ENCODE measurements at places on chromosomes 2 and 18.

DNA sequence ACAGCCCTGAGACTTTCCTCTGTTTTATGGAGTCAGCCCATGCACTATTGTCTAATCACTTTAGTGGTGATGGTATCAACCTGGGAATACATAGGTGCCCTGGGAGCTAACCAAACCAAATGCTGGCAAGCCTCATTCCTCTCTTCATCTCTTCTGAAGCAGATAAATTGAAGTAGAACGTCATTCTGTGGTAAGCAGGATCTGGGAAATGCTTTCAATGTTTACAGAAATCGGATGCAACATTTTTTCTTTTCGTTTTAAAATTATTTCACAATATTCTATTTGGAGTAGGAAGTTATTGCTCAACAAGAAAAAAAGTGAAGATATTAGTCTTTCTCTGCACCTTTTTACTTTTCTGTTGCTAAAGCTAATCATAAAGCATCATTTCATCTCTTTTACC is 114.2 kb downstream of the RBMS1 start:
- DNase-seq = no peak

DNA sequence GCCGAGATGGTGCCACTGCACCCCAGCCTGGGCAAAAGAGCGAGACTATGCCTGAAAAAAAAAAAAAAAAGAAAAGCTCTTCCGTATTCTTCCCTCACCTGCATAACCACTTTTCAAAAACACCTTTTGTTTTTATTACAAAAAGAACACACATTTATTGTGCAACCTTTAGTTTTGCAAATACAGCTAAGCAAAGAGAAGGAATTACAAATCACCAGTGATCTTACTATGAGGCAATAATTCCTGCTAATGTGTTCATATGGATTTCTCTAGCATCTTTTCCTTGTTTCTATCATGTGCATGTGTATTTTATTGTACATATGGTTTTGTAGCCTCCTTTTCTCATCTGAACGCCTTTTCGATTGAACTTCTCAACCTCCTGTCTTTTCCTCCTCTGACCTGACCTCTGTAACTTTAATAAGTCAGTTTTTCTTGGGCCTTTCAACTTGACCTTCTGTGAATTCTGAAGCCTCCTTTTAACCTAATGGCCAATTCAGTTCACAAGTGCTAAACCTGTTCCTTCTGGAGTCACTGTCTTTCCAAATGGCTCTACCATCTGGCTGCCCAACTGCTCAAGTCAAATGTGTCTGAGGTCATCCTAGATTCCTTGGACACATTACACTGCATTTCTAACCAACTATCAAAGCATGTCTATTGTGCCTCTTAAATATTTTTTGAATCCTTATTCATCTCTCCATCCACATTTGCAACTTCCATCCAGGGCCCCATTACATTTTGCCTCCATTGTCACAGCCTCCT is 59.1 kb upstream of the DAPL1 start:
- DNase-seq = no peak

GRCh38 chr2:35548171-35548570 is 807.4 kb upstream of the CRIM1 start:
- no peak for DNase-seq

GRCh38 chr2:136126421-136126926 is 8.5 kb upstream of the CXCR4 start:
- DNase-seq = no peak

DNA sequence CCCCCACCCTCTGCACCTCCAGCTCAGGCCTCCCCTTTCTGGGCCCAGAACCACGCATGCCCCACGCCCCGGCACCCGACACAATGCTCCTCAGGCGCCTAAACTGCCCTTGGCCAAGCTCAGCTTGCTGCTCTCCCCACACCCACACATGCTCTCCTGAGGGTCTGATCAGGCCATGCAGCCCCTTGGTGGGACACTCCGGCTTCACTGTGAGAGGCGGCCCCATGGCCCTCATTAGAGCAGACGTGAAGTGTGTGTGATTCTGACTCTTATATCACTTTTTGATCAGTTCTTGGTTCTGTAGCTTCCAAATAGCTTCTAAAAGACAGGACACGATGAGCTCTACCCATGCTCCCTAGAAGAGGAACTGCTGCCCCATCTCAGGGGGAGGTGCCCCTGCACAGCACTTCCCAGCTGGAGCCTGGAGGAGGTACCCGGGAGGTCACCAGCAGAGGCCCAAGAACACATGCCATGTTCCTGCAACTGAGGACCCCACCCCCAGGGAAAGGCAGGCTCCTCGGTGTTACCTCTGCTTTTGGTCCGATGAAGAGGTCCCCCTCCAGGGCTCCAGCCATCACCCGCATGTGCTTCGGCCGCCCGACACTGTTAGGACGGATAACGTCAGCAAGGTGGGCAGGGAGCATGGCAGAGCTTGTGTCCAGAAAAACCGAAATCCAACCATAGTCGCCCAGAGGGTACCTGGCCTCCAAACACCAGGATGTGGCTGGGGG is 3.6 kb downstream of the ACTR1B start:
- no peak for DNase-seq
